ENCODE measurements at places on chromosomes 12 and 14.
A peak's percentile ranks its signal among the peaks of the same experiment; 100 is the strongest.

GRCh38 chr12:124517260-124518050, 50.0 kb downstream of the NCOR2 start:
- no peak for DNase-seq

DNA sequence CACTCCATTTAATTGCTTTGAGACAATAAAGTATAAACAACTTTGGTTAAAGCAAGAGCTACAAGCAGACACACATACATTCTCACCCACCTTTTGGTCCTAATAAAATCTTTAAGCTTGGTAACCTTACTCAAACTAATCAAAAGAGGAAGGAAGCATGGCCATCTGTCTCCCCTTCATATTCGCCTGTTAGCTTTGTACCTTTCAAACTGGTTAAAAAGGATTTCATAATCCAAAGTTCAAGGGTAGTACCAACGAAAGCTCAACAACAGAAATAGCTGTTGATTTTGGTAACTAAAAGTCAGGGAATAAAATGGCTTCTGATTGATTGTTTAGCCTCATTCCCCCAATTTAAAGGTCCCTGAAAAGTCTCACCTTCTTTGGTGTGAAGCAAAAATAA, 456.9 kb downstream of the BCAT1 start:
- DNase-seq: no peak

GRCh38 chr12:52191841-52192791, at the start of gene KRT80:
TSS of gene KRT80 (minus strand) at chr12:52192014. CDS start at chr12:52191902, 112 bp downstream.
- peak; percentile 21 for DNase-seq

DNA sequence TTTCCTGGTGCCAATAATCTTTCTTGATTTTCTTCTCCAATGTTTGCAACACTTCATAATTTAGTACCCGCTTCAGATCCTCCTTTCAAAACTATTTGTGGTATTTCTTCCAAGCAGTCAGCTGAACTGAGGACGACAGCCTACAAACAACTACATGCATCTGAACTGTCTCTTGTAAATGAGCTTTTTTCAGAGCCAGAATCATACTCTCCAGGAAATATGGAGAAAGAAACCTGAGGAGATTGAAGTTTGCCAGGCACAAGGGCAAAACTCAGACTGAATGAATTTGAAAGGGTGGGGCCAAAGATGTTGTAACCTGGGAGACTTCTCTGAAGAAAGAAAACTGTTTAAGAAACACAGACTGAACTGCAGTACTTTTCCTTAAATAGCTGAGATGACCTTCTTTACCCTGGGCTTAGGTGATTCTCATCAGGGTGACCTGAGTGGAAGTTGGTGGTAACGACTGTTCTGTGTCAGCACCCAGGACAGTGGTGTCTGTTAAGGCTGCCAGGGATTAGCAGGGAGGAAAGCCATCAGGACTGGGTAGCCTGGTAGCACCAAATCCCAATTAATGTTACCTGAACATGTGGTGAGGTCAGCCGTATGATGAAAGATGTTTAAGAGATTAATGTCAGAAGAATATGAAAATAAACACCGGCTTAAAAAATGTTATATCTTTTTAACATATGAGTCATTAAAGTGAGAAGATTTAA, 95.0 kb downstream of the TGFB3 start:
- no peak for DNase-seq

GRCh38 chr12:121829250-121829918, 25.6 kb downstream of the SETD1B start:
- no peak for DNase-seq

DNA sequence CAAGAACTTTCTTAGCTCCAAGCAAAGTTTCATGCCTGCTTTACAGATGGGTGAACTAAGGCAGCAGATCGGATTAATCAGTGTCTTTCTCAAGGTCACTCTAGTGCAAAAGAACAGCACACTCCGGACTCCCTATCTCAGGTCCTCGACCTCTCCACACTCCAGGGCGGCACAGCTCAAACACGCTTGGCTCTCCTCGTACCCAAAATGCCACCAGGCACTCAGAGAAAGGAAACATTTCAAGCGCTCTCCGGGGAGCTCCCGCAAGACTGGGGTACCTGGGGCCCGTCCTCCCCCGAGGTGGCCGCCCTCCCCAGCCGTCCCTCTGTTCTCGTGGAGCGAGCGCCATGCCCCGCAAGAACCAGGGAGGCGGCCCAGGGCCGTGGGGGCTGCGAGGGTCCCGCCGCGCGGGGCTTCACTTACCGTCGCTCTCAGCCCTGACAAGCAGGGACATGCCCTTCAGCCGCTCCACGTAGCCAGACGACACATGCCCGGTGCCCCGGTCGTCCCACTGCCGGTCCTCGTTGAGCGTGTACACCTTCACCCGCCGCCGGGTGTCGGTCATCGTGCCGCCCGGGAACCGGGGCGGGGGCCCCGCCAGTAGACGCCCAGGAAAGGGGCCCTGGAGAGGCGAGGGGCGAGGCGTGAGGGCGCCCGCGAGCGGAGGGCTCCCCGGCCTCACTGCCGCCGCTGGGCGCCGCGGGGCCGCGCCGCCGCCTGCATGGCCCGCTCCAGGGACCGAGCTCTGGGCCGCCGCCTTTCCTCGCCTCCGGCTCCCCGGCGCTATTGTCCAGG, 830 bp downstream of the PPP4R3A start:
- DNase-seq: peak; percentile 23

- no peak for DNase-seq
Observed at GRCh38 chr14:23433457-23433856, 2.0 kb downstream of the MYH7 start.

DNA sequence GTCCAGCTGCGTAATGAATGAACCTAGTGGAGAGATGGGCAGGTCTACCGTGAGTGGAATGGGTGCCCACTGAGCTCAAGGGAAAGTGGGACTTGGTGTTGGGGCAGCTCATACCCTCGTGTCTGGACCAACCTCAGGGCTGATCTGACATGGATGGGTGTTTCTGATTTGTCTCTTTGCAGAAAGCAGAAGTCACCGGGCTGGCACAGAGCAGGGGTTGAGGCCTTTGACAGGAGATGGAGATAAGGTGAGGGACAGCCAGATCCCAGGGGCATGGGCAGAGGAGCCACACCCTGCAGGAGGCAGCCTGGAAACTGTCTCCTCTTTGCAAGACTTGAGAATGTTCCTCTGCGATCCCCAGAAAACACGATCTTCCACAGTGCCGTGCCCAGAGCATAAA, 20.9 kb upstream of the PPP1CC start:
- DNase-seq: no peak

GRCh38 chr12:122845041-122845864, 10.0 kb downstream of the HIP1R start:
- no peak for DNase-seq

DNA sequence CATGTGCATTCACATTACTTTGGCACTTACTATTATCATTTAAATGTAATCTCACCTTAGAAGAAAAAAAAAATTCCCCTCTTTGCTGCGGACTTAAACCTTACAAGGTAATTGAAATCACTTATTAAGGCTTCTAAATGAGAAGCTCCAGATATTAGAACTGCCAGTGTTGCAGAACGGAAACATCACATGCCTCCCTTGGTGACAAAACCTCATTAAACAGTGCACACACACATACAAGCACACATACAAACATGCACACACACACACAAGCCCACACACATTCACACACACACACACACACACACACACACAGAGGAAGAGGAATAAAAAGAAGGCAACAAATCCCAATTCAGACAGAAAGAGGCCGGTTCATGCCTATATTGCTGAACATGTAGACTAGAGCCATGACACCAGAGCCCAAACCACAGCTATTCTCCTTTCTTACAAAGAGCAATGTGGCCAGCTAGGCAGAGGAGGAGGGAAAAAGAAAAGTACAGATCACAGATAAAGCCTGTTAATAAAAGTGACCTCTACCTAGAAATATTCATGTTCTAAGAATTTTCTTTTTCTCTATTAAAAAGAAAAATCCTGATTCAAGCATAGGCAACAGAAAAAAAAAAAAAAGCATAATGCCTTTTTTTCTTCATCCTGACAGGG, 405.2 kb upstream of the FLRT2 start:
- no peak for DNase-seq

- DNase-seq: no peak
Observed at GRCh38 chr14:36510874-36511273, 9.2 kb downstream of the NKX2-1 start.

GRCh38 chr12:6978611-6979011, 7.9 kb downstream of the EMG1 start:
- DNase-seq: peak; percentile 35

GRCh38 chr14:29165431-29165830, 398.8 kb downstream of the FOXG1 start:
- no peak for DNase-seq

DNA sequence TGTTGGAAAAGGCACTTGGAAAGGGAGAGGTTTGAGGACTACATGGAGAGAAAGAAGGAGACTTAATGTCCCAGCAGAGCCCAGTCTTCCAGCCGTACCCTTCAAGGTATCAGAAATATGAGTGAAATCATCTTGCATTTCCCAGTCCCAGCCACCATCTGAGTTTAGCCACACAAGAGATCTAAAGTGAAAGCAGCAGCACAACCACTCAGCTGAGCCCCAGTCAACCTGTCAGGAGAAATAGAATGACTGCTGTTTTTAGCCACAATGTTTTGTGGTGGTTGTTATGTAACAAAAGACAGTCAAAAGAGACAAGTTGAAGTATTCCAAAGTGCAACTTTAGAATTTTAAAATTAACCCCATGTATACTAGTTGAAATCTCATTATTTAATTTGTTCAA, 28.0 kb downstream of the DERA start:
- DNase-seq: peak; percentile 72
